Activated T-cell treated with anti-CD3 and anti-CD28 coated beads, Interleukin-2, amount 50 U/mL, for 72 hours (primary cell): ENCODE measurements at places on chromosomes 3 and 15. TPM values are rescaled to one million over a fixed set of nuclear protein-coding genes. Genes with fewer than 3 reads are reported as not detected.

DNA sequence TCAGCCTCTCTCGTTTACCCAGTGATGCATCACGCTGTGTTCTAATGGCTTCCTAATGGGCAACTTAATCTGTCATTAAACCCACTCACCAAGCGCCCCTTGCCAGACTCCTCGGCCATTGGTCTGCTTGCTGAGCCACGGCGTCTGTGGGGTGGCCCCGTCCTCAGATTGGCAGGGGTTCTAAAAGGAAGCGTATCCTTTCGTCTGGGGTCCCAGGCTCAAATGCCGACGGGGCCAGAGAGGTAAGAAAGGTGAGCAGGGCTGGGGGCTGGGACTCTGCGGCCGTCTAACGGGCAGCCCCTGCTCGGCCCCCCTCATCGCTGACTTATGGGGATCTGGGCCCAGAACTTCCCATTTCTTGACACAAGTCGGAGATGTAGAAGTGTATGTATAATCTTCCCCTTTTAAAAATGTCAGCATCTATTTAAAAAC lies 315.1 kb upstream of the PROK2 start:
- H3K27me3 ChIP-seq: peaks cover 28% of the 10 kb centered on the region
- H3K36me3 ChIP-seq: no peaks in the 10 kb centered on the region
- H3K4me3 ChIP-seq: peak overlapping the region; percentile 86
- H3K27ac ChIP-seq: peak overlapping the region; percentile 82

DNA sequence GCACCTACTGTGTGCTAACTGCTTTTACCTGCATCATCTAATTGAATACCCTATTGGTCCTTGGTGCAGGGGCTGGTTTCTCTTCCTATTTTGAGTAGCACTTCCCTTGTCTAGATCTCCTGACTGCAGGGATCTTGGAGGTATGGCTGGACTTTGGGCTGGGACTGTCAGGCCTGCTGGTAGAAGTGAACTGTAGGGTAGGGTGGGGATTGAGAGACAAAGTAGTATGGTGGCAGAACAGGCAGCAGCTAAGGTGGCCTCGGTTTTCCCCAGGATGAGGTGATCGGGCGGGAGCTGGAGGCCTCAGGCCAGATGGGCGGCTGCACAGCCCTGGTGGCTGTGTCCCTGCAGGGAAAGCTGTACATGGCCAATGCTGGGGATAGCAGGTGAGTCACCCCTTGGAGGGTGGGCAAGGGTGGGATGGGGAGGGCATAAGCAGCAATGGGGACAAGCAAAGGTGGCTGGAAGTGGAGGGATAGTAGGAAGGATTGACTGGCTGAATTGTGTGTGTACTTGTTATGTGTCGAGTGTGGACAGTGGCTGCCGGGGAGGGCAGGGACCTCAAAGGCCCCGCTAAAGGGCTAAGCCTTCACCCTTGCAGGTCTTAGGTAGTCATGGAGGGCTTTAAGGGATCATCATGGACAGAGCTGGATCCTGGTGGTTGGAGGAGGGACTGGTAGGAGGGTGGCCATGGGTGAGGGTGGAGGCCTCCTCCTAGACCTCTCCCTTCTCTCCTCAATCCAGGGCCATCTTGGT lies 2.0 kb downstream of the PPM1M start:
- peak overlapping the region; percentile 85 for H3K27ac ChIP-seq
- peaks cover 18% of the 10 kb centered on the region for H3K36me3 ChIP-seq
- H3K27me3 ChIP-seq: no peaks in the 10 kb centered on the region
- DNase-seq: no peak
- H3K4me1 ChIP-seq: peaks cover 78% of the 10 kb centered on the region

- peak overlapping the region; percentile 29 for H3K27ac ChIP-seq
- DNase-seq: no peak
- peak overlapping the region; percentile 28 for H3K4me3 ChIP-seq
- H3K27me3 ChIP-seq: peaks cover 17% of the 10 kb centered on the region
- H3K4me1 ChIP-seq: peaks cover 16% of the 10 kb centered on the region
Observed at GRCh38 chr15:101461097-101461496, 28.4 kb downstream of the PCSK6 start.

DNA sequence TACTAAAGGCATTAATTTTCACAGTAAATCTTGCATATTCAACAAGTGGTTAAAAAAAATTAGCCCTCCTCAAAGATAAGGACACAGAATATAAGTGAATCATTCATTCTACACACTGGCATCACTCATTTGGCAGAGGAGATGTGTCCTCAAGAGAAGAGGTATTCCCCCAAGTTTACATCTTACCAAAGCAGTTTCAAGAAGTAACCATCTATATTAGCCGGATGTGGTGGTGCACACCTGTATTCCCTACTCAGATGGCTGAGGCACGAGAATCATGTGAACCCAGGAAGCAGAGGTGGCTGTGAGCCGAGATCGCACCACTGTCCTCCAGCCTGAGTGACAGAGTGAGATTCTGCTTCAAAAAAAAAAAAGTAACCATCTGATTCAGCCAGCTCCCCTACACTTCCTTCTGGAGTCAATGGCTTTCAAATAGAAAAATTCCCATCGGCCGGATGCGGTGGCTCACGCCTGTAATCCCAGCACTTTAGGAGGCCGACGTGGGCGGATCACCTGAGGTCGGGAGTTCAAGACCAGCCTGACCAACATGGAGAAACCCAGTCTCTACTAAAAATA lies 15.4 kb downstream of the RAF1 start:
- H3K4me3 ChIP-seq: peak overlapping the region; percentile 58
- DNase-seq: no peak
- H3K27me3 ChIP-seq: no peaks in the 10 kb centered on the region
- peaks cover 61% of the 10 kb centered on the region for H3K4me1 ChIP-seq

The LIPH gene
- 0.19 TPM for total RNA-seq

The PLA2G4F gene
- total RNA-seq: 0.07 TPM

The GOLGA8S gene
- 0.29 TPM for total RNA-seq

GRCh38 chr3:24433838-24434591 lies 60.6 kb downstream of the THRB start:
- H3K27me3 ChIP-seq: peaks cover 8% of the 10 kb centered on the region
- H3K4me3 ChIP-seq: no peak overlapping the region
- H3K36me3 ChIP-seq: no peaks in the 10 kb centered on the region

- no peaks in the 10 kb centered on the region for H3K4me1 ChIP-seq
- no peaks in the 10 kb centered on the region for H3K27me3 ChIP-seq
- no peak overlapping the region for H3K27ac ChIP-seq
- no peaks in the 10 kb centered on the region for H3K36me3 ChIP-seq
Observed at GRCh38 chr3:49707113-49707480, 12.4 kb downstream of the AMIGO3 start.

The MYO1E gene
- total RNA-seq: 4.6 TPM

The ELP6 gene
- total RNA-seq: 44.4 TPM
